ENCODE measurements at places on chromosomes 2 and 18.

DNA sequence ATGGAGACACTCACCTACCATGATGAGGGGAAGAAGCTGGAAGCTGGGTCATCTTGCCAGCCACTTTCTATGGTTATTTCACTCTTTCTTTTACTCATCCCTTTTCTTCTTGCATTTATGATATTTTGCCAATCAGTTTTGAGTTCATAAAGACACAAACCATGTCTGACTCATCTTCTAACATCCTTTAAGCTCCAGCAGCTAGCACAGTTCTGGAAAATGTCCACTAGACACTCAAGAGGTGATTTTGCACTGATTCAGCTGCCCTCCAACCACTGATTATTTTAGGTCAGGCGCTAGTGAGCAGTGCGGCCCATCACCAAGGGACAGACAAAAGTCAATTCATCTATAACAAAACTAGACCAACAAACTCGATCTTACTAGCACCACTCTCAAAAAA is 537.1 kb upstream of the ID2 start:
- DNase-seq: no peak

GRCh38 chr2:115161771-115162493 is 719.5 kb downstream of the DPP10 start:
- no peak for DNase-seq

DNA sequence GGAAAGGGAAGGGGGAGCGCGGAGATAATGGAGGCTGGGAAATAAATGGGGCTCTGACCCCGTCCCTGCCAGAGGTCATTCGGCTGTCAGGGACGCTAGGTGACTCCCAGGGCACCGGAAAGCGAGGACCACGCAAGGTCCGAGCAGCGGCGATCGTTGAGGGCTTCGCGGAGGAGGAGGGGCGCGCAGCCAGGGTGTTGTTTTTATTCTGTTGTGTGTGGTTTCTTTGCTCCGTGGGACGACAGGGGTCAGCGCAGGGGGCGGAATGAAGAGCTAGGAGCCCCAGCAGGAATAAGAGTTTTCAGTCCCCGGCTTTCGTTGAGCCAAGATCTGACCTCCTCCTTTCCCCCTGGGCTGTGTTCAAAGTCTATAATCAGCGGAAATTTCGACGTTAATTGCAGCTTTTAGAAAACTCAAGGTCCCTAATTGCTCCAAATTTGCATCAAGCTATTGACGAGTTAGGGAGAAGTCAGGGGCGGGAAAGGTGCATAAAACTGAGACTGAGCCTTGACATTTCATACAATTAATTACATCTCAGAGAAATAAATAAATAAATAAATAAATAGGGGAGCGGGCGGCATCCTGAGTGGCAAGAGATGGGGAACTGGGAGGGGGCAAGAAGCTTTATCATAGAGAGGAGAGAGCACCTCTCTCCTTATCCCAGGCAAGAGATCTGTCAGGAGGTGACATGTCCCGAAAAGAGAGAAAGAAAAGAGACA is 2.2 kb downstream of the GAD1 start:
- DNase-seq: no peak

DNA sequence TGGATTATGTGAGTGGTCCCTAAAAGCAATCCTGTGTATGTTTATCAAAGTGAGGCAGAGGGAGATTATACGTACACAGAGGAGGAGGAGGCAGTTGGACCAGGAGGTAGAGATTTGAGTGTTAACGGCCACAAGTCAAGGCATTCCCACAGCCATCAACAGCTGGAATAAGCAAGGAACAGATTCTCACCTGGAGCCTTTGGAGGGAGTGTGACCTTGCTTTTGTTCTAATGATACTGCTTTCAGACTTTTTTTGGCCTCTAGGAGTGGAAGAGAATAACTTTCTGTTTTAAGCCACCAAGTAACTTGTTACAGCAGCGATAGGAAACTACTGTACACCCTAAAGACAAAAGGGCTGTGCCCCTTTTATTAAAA is 18.1 kb downstream of the LCLAT1 start:
- DNase-seq: no peak

DNA sequence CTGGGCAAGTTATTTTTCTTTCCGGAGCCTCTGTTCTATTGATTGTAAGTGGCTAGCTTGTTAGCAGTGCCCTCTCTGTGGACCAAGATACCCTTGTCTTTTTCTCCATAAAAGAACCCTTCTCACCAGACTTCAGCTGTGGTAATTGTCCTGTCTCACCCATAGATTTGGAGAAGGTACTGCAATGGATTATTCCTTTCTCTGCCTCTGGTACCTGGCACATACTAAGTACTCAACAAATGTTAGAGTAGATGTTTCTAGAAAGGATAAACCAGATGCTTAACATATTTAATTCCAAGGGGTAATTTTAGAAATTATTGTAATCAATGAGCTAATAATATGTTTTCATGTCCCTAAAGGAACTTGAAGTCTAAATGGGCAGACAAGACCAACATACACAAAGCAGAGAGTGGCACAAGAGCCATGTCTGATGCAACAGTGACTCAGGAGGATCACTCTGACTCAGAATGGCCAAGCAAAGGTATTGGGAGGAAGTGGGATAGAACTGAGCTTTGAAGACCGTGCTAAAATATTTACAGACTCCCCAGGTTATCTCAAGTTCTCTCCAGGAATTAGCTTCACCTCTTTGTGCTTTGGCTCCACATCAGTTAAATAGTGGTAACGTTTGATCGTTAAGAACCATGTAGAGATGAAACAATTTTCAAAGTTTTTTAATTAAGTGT is 129.7 kb upstream of the OSR1 start:
- no peak for DNase-seq

DNA sequence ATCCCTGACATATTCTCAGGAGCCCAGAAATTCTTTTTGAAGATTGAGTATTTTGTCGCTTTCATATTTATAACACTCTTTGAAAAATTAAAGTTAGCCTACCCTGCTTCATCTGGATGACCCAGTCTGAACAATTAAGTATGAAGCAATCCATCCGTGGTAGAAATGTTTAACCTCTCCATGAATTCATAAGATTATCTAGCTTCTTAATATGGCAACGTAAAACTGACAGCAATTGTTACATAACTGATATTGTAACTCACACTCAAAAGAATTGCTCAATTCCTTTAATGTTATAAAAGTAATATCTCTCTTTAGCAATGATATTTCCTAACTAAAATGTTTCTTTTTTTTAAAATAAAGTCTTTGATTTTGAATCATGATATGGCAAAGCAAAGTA is 7.2 kb upstream of the ABCA12 start:
- no peak for DNase-seq

DNA sequence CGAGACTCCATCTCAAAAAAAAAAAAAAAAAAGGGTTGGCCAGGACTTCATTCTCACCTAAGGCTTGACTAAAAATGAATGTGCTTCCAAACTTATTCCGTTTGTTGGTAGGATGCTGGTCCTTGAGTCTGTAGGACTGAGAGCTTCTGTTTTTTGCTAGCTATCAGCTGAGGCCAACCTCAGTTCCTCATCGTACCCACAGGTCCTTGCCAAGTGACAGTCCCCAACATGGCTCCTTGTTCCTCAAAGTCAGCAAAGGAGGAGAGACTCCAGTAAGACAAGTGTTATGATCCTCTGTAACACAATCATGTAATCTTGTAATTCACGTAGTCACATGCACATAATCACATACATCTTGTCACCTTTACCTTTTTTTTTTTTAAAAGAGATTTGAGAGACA is 37.0 kb downstream of the HAUS1 start:
- no peak for DNase-seq

GRCh38 chr18:43501099-43501498 is 223.8 kb upstream of the SYT4 start:
- no peak for DNase-seq

GRCh38 chr18:69956665-69957620 is 9.3 kb upstream of the CD226 start:
- DNase-seq: no peak

DNA sequence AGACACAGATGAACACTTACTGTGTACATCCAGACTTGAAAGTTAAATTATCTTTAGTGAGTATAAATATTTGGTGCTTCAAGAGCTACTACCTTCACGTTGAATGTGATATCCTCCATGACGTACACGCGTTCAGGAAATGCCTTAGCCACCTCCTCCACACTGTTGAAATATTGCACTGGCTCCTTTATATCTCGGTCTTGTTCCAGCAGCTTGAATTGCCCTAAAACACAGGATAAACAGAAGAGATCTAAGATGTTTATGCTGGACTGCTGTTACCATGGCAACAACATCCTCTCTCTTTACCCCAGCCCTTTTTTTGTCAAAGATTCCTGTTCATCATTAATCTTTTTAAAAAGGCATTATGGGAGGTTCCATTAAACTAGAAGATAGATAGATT is 120.3 kb downstream of the MEP1B start:
- no peak for DNase-seq
